ENCODE measurements at places on chromosomes 3 and 15.

GRCh38 chr3:47515864-47516319 is 2.4 kb upstream of the ELP6 start:
- DNase-seq: no peak

GRCh38 chr15:66133247-66133885 is 120.2 kb downstream of the MEGF11 start:
- DNase-seq: no peak

GRCh38 chr15:76274226-76274625 is 37.0 kb downstream of the ETFA start:
- no peak for DNase-seq

DNA sequence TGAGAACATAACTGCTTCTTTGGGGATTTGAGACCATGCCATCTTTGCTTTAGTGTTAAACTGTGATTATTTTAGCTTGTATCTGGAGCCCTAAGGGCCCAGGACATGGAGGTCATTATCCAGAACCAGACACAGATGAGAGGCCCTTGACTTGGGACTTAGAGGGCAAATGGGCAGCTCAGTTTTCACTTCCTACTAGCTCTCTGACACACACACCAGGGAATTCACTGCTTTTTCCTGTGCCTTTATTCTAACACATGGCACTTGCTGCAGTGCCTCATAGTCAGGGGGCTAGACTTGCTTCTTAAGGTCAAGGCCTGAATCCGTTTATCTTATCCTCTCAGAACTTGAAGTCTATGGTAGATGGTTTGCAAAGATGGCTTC is 33.3 kb downstream of the AMOTL2 start:
- DNase-seq: no peak

- DNase-seq: no peak
These were observed 14.6 kb upstream of the LRRC2 start for GRCh38 chr3:46580675-46581074.

DNA sequence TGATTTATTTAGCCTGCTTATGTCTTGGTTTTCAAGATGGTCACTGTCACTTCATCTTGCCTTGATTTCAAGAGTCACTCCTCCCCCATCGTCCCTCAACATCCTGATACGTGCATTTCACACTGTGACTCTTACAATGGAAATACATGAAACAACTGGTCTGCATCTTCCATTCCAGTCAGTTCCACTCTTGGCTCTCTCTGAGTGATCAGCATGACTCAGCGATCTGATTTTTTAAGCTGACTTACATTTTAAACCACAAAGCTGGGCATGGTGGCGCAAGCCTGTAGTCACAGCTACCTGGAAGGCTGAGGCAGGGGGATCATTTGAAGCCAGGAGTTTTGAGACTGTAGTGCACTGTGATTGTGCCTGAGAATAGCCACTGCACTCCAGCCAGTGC is 271.2 kb upstream of the ROPN1 start:
- DNase-seq: peak; percentile 36

GRCh38 chr3:189567322-189567721 is 63.9 kb upstream of the TP63 start:
- no peak for DNase-seq

- no peak for DNase-seq
These were observed 40.3 kb upstream of the ESYT3 start for GRCh38 chr3:138394156-138394555.
